ENCODE measurements at places on chromosomes 11 and 22. TPM values are rescaled to one million over a fixed set of nuclear protein-coding genes. Genes with fewer than 3 reads are reported as not detected.
A peak's percentile ranks its signal among the peaks of the same experiment; 100 is the strongest.

GRCh38 chr11:128473636-128474035 lies 113.7 kb downstream of the ETS1 start:
- DNase-seq, result no peak

- DNase-seq, result peak; percentile 21
Measured at GRCh38 chr11:10392095-10393079, 62.7 kb upstream of the AMPD3 start.

The ZC3H7B gene
- total RNA-seq, result 59.2 TPM

The CASP5 gene
- 2.9 TPM for total RNA-seq
